Mucosa of gallbladder (tissue), 1 donor: ENCODE measurements at places on chromosomes 1 and 21. TPM values are rescaled to one million over a fixed set of nuclear protein-coding genes. Genes with fewer than 3 reads are reported as not detected.

- DNase-seq, result no peak
Observed at GRCh38 chr1:17452686-17453085, 13.2 kb upstream of the RCC2 start.

GRCh38 chr1:14761291-14762153, 163.0 kb downstream of the KAZN start:
- no peak for DNase-seq

Gene HSF2BP
- 0.26 TPM for total RNA-seq

Gene SH3D21
- 12.1 TPM for total RNA-seq

Gene MMEL1
- total RNA-seq, result 22.9 TPM

Gene UBE4B
- total RNA-seq, result 40.6 TPM

DNA sequence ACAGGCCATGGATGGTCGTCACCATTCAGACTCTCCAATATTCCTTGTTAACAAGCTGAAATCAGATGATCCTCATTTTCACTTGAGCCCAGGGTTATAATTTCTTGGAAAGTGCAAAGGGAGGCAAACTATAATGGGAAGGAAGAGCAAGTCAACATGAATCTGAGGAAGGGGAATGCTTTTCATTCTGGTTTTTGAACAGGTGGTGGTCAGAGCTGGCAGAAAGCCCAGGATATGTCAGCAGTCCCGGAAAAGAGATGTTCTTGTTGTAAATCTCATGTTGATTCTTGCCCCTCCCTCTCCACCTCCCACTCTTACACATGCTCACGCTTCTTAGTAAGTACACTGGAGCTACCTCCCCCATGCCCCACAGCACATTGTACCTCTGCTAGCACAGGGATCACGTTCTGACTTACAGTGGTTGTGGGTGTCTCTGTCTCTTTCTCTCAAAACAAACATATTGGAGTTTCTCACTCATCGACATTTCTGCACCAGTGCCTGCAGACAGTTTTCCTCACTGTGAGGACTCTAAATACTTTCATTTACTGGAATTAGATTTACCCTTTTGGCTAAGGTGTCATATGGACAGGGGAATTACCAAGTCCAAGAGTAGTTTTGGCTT, 77.6 kb downstream of the XCL2 start:
- DNase-seq, result peak; percentile 29

GRCh38 chr1:165376041-165376810, 19.7 kb upstream of the LMX1A start:
- peak; percentile 91 for DNase-seq

DNA sequence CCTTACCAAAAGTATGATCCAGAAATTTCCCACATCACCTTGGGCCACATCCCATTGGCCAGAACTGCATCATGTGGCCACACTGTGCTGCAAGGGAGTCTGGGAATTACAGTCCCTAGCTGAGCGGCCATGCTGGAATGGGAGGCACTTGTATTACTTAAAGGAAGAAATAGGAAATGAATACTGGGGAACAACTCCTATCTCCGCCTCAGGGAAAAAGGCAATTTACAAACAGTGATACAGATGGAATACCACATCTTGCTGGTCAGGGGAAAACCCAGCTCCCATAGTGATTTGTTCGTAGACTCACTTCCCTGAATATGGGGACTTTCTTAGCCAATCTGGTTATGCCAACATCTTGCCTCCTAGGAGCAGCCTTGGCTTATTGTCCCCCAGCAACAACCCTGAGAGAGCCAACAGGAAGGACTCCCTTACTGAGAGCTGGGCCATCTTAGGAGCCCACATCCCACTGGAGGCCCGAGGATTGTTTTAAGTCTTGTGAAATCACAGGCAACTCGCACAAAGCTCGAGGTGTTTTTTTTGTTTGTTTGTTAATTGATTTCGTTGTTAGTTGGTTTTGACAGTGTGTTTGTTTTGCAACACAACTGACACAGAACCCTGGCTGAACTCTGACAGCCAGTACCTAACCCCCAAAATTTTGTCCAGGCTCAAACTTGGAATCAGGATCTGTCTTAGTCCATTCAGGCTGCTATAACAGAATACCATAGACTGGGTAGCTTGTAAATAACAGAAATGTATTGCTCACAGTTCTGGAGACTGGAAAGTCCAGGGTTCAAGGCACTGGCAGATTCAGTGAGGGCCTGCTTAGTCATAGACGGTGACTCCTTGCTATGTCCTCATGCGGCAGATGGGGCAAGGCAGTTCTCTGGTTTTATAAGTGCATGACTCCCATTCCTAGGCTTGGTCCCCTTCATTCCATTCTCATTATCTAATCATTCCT, 14.9 kb downstream of the CDA start:
- DNase-seq, result no peak

DNA sequence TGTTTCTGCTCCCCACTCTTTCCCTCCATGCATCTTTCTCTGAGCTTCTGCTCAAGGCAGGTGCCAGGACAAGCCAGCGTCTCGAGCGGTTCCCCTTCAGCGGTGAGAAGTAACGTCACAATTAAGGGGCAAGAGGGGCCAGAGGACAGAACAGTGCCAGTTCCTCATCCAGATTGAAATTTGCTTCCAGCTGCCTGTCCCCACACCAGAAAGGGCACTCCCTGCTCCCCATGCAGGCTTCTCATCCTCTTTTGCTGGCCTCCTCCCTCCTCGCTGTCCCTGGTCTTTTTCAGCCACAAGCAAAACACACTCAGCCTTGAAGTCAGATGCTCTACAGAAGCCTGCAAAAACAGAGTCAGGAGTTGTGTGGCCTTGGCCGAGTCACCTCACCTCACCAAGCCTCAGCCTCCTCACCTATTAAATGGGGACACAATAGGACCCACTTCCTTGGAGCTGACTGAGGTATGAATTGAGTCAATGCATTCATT, 35.0 kb upstream of the ECE1 start:
- no peak for DNase-seq
